ENCODE measurements at places on chromosomes 1 and 21.

- DNase-seq, result no peak
Measured at GRCh38 chr1:185154912-185155513, 1.7 kb downstream of the TRMT1L start.

DNA sequence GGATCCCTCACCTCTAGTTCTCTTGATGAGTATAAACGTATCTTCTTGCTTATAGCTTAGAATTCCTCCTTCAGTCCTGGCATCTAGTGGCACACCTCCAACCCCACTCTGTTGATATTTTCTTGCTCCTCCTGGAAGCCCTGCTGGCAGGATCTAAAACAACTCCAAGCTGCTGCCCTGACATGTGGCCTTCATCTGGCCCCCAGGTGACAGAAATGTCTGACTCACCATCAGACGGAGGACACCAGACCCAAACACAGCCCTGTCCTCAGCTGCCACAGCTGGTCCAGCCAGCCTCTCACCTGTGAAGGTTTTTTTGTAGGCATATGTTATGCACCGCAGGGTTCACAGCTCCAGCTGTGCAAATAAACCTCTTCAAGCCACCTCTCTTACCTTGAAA lies 53.4 kb downstream of the KRTAP19-8 start:
- DNase-seq, result no peak

GRCh38 chr1:12001249-12001917 lies 17.9 kb upstream of the MIIP start:
- peak; percentile 56 for DNase-seq

DNA sequence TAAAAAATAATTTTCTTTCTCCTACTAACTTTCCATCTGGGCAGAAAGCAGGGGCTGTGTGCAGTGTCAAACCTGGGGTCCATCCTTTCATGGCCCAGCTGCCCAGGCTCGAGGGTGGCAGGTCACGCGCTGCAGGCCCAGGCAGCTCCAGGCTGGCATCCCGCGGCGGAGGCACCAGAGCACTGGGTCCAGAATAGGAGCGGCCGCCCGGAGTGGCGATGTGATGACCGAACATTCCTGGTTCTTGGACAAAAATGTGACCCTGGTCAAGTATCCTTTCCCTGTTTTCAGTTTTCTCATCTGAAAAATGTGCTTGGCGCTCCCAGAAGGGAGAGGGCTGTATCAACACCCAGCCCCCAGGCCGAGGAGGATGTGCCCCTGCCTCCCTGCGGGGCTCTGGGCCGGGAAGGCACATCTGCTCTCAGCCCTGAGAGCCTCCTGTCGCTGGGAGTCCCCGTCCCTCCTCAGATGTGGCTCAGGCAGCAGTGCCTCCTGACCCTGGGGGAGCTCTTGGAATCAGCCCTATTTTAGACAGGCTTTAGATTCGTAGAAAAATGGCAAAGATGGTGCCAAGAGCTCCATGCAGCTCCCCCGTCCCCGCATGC lies 29.3 kb downstream of the SLX9 start:
- no peak for DNase-seq

GRCh38 chr1:187390215-187390818 lies 561.6 kb downstream of the PLA2G4A start:
- DNase-seq, result no peak

- no peak for DNase-seq
Measured at GRCh38 chr1:239922778-239923522, 168.7 kb upstream of the FMN2 start.

GRCh38 chr1:218592688-218593087 lies 247.6 kb downstream of the TGFB2 start:
- DNase-seq, result no peak

DNA sequence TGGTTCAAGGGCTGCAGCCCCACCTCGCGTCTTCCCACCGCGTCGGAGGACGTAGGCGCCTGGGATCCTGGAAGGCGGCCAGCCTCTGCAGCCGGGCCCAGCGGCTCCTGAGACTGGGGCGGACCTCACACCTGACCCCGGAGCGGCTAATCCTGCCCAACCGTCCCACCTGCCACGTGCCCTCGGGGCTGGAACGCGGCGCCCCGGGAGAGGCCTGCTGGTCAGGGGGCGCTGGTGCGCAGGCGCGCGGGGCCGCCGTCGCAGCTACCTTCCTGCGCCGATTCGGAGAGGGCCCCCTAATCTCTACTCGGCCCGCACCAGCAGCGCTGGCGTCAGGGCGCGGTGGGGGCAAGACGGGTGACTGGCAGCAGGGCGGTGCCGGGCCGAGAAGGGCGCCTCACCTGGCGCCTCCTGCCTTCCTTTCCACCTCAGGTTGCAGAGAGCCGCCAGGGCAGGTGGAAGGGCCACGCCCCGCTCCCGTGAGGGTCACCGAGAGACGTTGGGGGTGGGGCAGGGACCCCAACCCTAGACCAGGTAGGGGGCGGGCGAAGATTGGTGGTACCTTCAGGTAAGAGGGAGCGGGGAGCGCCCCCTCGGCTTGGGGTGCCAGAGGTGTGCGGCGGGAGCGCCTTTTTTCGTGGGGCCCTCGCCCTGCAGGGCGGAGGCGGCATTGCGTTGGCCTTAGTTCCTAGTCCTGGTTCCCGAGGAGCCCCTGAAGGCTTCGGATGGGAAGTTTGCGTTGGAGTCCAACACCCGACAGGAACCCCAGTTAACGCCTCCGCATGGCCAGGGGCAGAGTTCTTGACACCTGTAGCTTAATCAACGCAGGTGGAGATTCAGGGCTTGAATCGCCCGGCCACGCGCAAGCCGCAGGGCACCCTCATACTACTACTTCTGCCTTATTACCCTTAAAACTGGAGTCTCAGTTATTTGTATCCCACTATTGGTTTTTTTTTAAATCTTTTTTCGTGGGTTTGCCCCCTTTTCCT lies at the start of gene TDRD5:
TDRD5 (plus strand) TSS at position 241 of the 989 bp plus-strand sequence. CDS start 784 bp downstream, outside the sequence.
- DNase-seq, result no peak

GRCh38 chr21:42755031-42755665 lies 101.7 kb downstream of the PDE9A start:
- no peak for DNase-seq

DNA sequence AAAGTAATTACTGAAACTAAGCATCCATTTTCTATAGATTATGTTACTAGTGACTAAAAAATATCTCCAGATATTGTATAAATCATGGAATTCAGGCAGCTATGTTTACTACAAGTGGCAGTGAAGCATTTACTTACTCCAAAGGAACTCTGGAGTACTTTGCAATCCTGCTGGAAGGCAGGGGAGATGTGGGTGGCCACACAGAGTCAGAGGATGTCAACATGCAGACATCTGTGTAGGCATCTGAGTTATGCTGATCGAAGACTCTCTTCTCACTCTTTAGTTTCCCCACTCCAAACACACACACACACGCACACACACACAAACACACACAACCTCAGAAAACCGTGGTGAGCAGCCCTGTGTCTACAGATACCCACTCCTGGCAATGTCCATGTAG lies 112.9 kb downstream of the ST6GALNAC3 start:
- no peak for DNase-seq

DNA sequence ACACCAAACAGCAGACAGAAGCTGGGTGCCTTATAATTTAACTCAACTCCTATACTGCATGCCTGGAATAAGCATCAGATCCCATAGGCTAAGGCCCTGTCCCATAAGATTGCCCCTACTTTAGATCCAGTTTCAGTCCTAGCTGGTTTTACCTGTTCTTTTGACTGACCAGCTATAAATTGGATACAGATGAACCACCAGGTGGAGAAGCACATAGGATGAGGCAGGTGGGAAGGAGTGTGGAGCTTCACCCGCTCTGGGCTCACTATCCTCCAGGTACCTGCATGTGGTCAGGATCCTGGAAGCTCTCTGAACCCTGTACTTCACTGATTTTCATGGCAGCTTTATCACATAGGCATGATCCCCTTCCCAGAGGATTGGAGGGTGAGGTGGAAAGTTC lies 51.3 kb downstream of the MAST2 start:
- DNase-seq, result no peak

- DNase-seq, result no peak
Measured at GRCh38 chr1:11847667-11848372, at the start of gene NPPA. NPPA (minus strand) TSS chr1:11847783; CDS start chr1:11847684, 99 bp downstream.

- no peak for DNase-seq
Measured at GRCh38 chr1:225909477-225909876, 14.6 kb downstream of the PYCR2 start.

DNA sequence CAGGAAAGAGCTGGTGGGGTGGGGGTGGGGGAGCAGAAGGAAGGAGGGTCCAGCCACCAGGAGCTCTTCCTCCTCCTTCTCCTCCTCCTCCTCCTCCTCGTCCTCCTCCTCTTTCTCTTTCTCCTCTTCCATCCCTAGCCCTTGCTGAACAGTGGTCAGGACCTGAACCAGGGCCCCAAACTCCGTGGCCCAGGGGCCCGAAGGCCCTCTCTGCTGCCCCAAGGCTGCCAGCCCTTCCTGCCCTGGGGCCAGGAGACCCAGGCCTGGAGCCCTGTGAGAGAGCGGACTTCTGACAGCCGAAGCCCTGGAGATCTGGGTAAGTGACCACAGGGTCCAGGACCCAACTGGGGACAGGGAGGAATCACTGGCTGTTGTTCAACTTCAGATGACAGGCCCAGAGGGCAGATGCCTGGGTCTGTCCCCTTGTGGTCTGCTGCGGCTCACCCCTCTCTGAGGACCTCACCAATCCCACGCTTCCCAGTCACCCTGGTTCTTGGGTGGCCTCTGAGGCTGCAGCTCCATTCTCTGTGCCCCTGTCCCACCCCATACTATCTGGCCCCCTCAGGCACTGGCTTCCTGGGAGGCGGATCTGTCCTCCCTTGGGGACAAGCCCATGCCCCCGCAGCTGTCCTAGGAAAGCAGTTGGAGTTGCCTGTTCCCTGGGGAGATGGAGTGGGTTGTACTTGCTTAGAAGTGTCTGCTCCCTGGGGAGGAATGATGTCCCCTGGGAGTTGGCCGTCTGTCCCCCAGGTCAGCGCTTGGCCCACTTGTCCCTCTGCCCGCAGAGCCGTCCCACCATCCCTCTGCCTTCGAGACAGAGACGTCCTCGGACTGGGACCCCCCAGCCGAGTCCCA lies 51.8 kb downstream of the VWA5B1 start:
- no peak for DNase-seq

- peak; percentile 63 for DNase-seq
Measured at GRCh38 chr1:27097484-27097917, 57.4 kb downstream of the SLC9A1 start.

DNA sequence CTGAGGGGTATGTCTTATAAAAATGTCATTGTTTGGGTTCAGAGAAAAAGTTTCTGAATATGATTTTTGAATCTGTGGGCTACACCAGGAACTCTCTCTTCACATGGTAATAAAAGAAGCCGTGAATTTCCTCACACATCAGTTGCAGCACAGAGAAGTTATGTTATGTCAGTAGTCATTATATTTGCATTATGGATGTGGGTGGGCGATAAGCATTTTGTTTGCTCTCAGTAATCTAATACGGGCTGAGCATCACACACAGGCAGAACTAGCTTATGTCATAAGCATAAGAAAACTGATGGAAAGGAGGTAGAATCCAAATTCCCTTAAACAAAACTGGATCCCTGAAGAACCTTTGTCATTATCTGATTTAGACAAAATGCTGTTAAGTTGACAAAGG lies 70.8 kb downstream of the PRDM2 start:
- no peak for DNase-seq

Measured in stimulated activated CD4-positive, alpha-beta T cell treated with anti-CD3 and anti-CD28 coated beads, TNF-alpha, amount 100 ng/mL, for 48 hours (primary cell).